NCI-H524 (cell line): ENCODE measurements at places on chromosomes 2 and 18.

DNA sequence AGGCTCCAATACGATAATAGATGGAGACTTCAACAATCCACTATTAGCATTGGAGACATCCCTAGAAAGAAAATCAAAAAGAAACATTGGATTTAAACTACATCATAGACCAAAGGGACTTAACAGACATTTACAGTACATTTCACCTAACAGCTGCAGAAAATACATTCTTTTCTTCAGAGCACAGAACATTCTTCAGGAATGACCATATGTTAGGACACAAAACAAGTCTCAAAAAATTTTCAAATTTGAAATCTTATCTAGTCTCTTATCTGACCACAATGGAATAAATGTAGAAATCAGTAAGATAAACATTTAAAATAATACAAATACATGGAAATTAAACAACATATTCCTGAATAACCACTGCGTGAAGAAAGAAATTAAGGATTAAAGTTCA is 68.7 kb downstream of the STRADB start:
- no peak for DNase-seq

DNA sequence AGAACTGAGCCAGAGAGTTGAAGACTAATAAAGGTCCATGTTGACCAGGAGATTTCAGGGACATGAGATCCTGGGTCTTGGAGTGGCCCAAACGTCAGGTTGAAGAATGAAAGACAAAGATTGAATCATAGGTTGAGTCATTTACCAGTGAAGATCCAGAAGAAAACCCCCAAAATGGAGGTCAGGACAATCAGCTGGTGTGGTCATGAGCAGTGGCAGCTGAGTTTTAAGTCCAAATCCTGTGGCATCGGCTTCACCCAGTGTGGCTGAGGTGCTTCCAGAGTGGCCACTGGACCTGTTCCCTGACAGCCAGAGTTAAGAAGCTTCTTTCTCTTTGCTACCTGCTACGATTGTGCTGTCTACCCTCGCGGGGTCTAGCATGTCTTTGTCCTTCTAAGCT is 234.0 kb downstream of the BCL2 start:
- DNase-seq: no peak

DNA sequence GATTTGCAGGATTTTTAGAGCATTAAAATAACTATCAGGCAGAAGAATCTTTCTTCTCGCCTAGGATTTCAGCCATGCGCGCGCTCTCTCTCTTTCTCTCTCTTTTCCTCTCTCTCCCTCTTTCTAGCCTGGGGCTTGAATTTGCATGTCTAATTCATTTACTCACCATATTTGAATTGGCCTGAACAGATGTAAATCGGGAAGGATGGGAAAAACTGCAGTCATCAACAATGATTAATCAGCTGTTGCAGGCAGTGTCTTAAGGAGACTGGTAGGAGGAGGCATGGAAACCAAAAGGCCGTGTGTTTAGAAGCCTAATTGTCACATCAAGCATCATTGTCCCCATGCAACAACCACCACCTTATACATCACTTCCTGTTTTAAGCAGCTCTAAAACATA is 137.0 kb downstream of the MEIS1 start:
- DNase-seq: no peak

GRCh38 chr2:207558079-207558491 is 28.3 kb downstream of the CREB1 start:
- no peak for DNase-seq

DNA sequence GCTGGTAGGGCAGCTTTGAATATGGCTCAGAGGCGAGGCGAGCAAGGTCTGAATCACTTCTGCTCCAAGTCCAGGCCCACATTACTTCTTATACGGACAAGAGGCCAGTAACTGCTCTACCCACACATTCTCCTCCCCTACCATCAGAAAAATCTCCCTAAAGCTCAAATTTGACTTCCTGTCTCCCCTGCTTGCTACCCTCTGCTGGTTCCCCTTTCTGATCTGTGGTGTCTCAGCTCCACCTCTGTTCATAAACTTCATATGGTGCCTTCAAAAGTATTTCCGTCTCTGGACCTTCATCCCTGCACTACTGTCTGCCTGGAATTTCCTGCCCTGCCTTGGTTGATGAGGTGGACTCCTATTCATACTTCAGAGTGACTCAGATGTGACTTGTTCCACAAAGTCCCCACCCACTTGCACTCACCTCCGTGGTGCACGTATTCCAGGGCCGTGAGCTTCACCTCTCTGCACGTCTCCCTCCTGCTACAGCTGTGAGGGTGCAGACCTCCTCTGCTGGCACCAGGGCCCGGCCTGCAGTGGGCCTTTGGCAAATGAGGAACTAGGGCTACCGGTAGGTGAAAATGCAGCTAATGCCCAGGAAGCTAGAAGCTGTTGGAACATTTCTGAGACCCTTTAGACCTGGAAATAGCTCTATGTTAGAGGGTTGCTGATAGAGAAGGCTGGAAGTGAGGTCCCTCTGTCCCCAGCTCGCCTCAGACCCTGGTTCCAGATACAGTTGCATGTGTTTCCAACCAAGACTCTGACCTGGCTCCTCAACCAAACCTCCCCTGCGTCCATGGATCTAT is 24.6 kb upstream of the KCMF1 start:
- DNase-seq: no peak

GRCh38 chr2:198117406-198118041 is 313.1 kb downstream of the PLCL1 start:
- no peak for DNase-seq

DNA sequence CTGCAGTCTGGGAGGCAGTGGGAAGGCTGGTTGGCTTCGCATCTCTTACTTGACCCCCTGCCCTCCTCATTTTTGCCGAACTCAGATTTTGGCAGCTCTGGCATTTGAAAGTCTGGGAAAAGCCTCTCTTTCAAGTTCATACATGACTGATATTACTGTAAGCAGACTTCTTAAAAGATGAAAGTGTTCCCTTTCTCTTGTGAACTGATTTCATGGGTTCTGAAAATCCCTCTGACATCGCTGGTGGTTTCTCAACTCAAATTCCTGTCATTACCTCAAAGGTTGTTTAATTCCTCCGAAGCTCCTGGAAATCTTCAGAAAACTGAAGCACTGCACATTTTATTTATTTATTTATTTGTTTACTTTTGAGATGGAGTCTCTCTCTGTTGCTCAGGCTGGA is 16.9 kb upstream of the SLC38A11 start:
- no peak for DNase-seq
